NCI-H146 (cell line): ENCODE measurements at places on chromosomes 6 and 20.
A peak's percentile ranks its signal among the peaks of the same experiment; 100 is the strongest.

GRCh38 chr6:99130897-99131873, 183.4 kb upstream of the FBXL4 start:
- no peak for DNase-seq

DNA sequence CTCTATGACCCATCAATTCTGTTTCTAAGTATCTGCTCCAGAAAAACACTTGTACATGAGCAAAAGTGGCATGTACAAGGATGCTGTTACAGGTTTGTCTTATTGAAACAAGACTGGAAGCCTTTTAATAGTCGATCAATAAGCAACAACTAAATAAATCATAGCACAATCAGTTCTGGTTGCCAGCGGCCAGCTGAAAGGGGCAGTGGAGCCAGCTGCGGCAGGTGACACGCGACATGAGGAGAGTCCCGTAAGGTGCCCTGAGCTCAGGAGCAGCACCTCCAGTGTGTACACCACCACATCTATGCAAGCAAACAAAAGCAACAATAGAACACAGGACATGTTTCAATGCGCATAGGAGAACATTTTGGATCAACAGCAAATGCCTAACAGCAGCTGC, 20.7 kb upstream of the NNAT start:
- DNase-seq: peak; percentile 75

DNA sequence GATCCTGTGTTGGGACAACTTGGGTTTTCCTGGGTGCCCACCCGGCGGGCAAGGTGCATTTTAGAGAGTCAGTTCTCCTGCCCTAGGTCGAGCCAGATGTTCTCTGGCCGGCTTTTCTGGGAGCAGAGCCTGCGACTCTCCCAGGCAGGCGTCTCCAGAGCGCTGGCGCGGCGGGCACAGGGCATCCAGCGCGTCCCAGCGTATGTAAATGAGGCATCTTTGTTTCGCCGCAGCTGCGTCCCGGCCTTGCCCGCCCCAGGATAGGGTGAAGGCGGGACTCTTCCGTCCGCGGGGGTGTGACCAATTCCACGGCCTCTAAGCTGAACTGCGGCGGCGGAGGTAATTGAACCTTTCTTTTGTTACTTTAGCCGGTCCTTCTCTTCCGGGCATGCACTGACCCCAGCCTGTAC, 9.1 kb downstream of the GRIK2 start:
- no peak for DNase-seq

GRCh38 chr6:48183178-48183577, 72.2 kb upstream of the PTCHD4 start:
- DNase-seq: no peak

- DNase-seq: no peak
Observed at GRCh38 chr6:121608270-121608669, 172.8 kb downstream of the GJA1 start.

DNA sequence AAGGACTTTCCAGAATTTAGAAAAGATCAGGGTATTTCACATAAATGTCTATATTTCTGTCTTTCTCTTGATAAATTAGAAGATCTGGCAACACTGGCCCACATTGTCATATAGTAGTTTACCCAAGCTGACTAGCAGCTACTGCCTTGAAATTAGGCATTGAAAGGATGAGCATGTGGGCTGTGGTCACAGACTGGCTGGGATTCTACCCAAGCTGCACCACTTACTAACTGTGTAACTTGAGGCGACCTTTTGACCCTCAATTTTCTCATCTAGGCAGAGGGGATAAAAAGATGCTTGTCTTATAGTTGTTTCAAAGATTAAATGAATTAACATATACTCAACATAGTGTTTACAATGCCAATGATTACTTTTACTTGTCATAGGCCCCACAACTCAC, 152.7 kb upstream of the BMP2 start:
- DNase-seq: no peak

DNA sequence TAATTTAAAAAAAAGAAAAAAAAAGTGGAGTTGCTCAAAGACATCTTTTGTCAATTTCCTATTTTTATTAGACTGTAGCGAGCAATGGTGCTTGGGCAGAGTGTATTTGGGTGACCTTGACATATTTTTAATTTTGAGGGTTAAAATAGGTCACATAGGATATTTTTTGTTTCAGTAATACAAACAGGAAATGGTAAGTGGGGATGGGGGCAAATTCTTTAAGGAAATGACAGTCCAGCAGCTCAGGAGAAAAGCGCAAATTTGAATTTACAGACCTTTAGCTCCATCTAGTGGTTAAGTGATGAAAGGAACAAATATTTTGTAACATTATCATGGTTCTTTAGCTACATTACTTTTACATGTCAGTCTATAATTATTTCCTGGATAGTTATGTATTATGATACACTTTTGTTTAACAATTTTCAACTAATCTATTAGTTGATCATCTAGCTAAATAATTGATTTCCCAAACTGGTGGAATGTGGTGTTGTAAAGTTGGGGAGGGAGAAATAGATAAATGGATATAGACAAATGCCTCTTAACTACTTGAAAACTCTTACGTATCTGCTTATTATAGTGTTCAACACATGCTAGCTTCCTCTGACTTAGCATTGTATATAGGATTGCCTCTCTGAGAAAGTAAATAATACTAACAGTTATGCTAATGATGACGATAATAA, 10.0 kb downstream of the CITED2 start:
- peak; percentile 76 for DNase-seq

- DNase-seq: no peak
Observed at GRCh38 chr6:52015953-52016352, 71.5 kb downstream of the PKHD1 start.
